MV-4-11 (cell line): ENCODE measurements at places on chromosomes 5 and 9.
A peak's percentile ranks its signal among the peaks of the same experiment; 100 is the strongest.

GRCh38 chr5:36696059-36696673 lies 89.8 kb downstream of the SLC1A3 start:
- DNase-seq, result peak; percentile 23

DNA sequence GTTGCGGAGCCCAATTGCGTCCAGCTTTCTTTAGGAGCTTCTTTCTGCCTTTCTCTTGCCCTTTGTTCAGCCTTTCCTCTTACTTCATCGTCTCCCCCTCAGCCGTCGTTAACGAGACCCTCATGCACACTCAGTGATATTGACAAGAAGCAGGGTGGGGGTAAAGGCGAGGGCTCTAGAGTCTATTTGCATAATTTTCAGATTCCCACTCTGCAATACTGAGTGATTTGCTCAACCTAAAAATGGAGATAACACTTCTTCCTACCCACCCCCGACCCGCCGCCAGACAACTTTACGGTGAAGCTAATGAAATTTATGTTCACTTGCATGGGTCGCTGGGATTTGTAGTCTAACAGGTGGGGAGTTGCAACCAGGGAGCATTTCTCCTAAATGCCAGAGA lies 1.3 kb upstream of the TBC1D2 start:
- DNase-seq, result peak; percentile 28

DNA sequence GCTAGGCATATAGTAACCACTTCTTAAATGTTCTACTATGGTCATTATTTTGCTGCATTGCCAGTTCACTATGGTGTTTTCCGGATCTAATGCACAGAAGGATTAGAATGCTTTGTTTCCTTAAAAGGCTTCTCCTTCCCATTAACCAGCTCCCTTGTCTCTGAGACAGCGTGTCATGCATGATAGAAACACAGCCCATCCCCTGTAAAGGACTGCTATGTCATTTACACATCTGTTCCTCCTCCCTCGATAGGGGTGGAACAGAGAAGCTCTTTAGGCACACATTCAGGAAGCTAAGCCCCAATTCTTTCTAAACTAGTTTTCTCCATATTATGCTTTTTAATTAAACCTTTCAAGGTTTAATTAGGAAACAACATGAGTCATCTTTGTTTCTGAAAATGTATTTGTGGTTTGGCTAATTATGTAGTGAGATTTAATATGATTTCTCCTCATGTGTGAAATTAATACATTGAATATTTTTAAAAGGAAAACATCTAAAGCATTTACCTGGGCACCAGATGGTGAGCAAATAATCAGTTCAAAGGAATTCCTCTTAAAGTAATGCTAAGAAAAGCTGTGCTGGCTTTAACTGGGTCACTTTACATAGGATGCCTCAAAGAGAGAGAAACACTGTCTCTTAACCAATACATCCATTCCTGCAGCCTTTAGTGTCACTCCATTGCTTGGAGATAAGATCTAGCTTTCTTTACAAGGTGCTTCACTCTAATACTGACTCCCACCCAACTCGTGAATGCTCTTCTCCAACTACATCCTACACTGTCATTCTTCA lies 133.3 kb upstream of the PPP1R2B start:
- no peak for DNase-seq

- DNase-seq, result no peak
Observed at GRCh38 chr9:1528456-1528855, 478.3 kb downstream of the DMRT2 start.

GRCh38 chr9:98856982-98857381 lies 49.5 kb downstream of the GALNT12 start:
- DNase-seq, result no peak

- DNase-seq, result peak; percentile 29
Observed at GRCh38 chr5:146218168-146218567, 14.8 kb downstream of the RBM27 start.

DNA sequence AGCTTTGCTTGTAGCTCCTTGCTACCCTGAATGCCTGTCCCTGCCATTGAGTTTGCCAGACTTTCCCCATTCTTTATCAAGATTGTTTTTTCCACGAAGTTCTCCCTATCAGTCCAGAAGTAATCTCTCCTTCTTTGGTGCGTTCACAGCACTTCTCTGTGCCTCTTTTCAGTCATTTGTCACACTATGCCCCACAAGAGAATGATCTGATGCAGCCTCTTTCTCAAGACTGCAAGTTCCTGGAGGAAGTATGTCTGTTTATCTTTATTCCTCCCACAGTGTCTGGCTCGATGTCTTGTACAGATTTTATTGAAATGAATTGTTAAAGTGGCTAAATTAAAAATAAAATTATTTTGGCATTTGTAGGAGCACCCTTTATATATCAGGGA lies 99.3 kb downstream of the CCDC192 start:
- no peak for DNase-seq

DNA sequence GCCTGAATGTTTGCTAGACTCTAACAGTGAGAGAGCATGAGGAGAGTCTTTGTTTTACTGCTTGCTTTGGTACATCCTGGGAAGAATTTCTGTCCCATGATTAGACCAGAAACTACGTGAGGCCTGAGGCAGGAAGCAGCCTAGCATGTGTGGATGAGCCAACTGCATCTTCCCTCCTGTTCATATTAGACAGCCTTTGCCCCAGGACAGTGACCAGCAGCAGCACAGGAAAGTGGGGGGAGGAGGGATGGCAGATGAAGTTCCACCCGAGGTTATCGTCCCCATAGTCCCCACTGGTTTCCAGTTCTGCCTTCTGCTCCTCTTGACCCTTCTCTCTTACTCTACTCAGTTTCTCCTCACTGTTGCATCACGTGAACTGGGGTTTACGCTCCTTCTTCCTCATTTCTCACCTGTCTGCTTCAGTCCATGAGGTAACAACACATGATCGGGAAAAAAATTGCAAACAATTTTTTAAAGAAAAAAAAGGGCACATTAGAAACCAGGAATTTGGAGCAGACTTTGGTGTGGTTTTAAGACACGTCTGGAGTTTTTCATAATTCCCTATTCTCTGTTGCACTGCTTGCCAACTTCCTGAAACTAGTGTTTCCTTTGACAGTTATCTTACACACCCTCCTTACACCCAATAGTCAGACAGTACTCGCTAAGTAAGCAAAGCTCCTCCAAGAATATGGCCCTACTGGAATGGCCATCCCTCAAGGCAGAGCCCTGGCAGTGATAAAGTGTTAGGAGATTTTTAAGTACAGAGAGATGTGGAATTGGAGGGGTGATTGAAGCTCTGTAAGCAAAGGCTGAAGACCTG lies 84.1 kb downstream of the SNX18 start:
- DNase-seq, result peak; percentile 59

GRCh38 chr5:13653709-13654108 lies 290.8 kb downstream of the DNAH5 start:
- DNase-seq, result no peak

DNA sequence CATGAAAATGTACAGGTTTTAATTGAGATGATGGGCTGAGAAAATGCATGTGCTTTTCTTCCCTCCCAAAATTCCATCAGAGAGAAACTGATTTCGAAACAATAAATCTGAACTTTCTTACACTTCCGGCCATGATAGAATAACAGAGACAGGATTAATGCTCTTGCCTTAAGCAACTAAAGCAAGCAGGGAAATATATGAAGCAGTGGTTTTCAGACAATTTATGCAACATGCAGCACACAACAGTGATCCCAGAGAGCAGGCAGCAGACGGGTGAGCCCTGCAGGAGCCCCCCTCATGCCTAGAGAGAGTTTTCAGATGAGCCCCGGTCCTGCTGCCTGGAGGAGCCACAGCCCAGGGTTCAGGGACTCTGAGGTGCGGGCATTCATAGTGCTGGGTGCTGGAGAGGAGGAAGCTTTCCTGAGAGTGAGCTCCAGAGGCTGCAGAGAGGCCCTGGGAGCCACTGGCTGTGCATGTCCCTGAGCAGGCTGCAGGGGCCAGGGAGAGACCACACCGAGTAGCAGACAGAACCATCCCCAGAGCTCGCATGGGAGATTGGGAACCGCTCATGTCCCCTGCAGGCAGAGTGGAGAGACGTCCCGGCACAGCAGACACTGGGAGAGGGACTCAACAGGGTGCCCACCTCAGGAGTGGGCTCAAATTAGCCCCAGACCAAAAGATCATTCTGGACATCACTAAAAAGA lies 143.5 kb downstream of the OLFM1 start:
- no peak for DNase-seq

DNA sequence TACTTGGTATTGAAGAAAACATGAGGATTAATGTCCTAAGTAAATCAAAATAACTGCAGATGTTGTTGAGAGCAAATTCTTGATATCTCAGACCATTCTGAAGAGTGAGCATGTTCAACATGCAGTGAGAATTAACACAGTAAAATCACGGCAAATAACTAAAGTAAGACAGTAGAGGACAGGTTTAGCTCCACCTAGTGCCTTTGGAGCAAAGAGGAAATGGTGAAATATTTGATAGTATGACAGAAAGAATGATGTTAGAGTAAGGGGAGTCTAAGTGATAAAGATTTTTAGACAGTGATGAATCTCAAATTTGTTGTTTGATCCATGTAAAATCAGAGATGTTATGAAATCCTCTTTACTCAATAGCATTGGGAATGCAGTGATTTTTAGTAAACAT lies 424.2 kb downstream of the TMEM161B start:
- no peak for DNase-seq

DNA sequence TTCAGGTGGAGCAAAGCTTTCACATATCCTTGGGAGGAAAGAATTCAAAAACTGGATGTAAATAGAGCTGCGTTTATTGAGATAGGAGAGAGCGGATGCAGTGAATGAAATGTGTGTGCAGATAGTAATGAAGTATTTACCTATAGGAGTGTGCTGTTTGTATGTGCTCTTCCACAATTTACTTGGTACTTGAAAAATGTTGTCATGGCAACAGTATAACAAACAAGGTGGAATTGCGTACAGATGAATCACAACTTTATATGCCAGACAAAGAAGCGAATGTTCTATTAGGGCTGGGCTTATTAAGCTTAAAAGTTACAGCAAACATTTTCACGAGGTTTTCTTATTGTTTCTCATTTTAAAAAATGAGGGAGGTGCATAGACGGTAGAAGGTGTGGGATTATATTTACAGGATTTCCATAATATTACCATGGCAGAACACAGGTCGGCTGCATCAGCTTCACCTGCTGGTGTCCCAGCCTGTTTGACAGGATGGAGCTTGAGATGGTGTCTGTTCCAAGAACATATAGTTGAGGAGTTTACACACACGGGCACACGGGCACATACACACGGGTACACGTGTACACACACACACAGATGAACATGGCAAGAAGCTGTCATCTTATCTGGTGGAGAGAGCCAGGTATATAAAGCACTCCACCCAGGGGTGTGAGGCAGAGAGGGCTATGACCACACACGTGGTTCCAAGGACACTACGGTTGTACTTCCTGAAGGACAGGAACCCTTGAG lies 155.7 kb downstream of the RMI1 start:
- DNase-seq, result no peak

DNA sequence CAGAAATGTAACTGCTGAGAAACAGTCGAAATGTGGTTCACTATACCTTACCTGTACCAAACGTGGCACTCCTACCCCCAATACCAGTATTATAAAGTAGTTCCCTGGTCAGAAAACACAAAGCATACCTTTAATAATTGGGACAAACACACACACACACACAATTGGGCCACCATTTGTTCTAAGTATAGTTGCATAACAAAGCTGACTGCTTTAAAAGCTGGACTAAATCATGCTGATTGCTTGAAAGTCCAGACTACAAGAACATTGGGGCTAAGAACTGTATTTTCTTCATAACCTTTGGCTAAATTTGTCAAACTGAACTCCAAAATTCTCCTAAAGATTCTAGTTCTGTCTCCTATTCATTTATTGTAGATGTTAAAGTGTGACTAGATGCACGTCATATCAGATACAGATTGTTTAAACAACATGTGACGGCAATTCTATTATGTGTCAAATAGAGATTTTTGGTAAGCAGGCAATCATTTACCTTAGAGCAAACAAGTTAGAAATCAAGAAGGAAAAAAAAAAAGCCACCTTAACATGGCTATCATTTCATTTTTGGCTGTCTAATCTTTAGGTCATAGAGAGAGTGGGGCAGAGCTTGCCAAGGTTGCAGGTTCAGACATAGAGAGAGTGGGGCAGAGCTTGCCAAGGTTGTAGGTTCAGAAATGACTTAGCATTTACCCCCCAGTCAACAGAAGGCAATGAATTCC lies 265.1 kb downstream of the ARL15 start:
- no peak for DNase-seq

DNA sequence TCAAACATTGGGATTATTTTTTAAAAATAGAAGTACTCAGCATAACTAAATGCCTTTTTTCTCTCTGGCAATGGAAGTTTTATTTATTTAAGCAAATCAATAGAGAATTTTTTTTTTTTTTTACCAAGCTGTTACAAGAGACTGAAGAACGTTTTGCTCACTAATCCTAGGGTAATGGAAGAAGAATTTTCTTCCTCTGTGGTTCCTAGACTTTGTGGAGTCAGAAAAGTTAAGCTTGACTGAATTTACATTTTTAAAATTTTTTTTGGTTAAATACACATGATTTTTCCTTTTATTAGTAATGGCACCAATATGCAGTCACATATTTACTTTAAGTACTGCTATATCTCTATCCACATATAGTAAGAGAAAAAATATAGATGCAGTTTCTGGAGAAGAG lies 189.8 kb downstream of the PCSK1 start:
- DNase-seq, result no peak

GRCh38 chr9:37100741-37101140 lies 19.6 kb upstream of the ZCCHC7 start:
- DNase-seq, result no peak

DNA sequence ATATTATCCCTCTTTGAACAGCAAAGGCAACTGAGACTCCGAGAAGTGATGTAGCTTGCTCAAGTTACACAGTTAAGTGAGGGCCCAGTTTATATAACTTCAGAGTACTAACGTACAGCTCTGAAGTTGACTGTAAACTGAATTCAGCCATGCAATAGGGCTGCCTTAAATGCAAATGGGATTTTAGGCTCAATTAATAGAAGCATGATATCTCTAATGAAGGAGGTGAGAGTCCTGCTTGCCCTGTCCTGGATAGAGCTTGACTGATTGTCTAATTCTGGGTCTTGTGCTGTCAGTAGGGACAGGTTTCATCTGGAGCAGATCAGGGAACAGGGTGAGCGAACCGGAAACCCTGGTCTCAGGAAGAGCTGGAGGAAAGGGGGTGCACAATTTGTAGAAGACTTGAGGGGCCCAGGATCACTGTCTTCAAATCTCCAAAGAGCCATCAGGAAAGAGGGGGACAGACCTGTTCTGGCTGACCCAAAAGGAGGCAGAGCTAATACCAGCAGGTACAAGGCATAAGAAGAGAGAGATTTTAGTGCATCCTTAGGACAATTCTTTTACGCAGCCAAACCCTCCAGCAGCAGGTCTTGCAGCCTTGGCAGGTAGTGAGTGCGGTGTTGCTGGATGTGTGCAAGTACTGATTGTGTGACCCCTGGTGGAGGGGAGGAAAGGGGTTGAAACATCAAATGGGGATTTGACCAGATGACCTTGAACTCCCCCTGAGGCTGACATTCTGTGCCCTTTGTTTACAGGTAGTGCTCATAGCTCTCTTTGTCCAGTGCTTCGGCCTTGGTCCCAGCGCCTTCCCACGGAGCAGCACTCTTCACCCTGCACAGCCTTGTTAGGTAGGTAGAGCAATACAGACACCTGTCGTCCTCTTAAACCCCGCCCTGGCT lies 13.0 kb downstream of the GSN start:
- DNase-seq, result no peak
